NCI-H1417 treated with DMSO at 0.1 percent for 48 hours (cell line): ENCODE measurements at places on chromosomes 13 and 19.

GRCh38 chr19:48645620-48646000 lies 377 bp downstream of the CA11 start:
- DNase-seq, result no peak

DNA sequence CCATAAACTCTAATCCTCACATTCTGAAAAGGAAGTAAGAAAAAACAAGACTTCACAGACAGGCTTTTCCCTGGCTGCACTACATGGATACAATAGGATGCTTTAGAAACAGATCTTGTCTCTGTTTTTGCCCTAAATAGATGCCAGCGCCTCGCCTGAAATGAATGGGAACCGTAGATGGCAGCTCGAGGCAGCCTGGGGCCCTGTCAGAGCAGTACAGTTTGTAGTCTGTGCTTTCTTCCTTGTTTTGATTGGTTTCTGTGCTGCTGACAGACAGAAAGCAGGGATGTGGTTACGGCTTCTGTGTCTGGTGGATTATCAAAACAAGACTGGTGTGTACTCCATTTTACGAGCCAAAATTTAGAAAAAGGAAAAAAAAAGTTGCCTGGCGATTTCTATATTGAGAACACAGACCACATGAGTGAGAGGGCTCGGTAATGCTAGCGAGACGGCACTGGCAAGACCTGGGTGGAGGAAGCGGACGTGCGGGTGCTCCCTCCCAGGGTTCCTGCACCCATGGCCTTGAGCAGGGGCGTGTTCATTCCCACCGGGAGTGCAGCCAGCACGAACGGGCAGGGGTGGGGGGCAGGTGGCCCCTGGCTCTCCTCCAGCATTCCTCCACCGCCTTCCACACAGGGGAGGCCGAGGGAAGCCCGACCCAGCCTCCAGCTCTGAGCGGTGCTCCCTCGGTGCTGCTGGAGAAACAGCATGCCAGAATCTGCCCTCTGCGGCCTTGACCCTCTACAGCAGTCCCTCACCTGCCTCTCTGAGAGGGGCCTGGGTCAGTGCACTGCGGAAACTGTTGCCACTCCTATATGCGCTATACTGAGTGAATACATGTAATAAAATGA lies 37.6 kb upstream of the C1QTNF9 start:
- no peak for DNase-seq

DNA sequence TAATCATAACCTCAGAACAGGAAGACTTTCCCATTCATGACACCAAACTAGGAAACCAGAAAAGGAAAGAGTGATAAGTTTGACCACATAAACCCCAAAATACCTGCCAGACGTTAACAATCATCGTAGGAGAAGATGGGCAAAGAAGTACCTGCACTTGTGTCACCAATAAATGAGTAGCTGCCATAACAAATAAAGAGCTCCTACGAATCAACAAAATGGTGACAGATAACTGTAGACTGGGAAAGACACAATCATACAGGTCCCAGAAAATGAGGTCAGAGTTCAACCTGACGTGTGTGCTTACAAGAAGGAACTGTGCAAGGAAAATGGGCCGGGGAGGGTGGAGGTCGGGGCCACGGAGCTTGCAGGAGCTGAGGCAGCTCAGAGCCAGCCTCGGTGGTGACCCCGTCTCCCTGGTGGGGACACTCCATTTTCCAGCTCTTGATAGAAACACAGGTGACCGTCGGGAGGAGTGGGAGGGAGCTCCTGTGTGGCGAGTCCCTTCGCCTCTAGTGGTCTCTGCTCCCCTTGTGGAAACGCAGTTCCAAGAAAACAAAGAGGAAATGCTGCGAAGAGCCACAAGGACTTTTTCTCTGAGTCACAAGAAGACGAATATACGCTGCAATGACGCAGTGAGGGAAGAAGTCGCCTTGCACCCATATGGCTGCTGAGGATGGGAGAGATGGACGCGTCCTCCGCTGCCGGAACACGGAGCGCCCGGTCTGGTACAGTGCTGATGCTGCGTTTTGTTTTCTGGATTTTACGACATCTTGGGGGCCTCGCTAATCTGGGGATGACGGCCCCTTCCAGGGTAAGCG lies 9.5 kb downstream of the PIP5K1C start:
- no peak for DNase-seq

- DNase-seq, result no peak
These were observed 479.7 kb downstream of the FOXO1 start for GRCh38 chr13:40186626-40187323.

DNA sequence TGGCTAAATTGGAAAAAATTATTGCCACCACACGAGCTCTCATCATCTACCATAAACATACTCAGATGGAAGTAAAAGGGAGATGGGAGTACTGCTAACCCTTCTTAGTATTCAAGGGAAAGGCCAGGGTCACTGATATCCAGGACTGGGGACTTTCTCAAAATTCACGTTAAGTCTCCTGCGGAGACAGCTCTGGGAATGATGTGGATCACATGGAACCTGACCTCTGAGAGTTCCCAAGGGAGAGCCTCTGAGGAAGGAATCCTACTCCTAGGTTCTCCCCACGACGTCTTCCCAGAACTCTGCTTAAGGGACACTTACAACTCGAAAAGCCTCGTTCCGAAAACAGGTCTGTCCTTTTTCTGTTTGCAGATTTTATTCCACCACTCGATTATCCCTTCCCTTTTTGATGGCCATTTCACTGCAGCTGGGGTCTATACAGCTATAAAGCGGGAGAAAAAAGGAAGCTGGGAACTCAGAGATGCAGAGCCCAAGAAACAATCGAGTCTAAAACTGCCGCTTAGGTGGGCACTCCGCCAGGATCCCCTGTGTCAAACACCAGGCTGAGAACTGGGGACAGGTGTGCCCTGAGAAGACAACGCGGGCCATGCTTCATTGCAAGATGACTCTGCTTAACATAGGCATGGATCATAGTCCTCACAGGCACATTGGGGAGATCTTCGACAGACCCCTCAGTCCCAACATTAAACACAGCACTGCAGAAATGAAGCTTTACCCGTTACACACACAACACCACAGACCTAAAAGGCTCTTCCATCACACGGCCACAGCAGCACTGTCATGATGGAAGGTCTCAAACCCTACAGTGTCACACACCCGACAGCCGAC lies 823 bp upstream of the ZNF567 start:
- DNase-seq, result no peak

DNA sequence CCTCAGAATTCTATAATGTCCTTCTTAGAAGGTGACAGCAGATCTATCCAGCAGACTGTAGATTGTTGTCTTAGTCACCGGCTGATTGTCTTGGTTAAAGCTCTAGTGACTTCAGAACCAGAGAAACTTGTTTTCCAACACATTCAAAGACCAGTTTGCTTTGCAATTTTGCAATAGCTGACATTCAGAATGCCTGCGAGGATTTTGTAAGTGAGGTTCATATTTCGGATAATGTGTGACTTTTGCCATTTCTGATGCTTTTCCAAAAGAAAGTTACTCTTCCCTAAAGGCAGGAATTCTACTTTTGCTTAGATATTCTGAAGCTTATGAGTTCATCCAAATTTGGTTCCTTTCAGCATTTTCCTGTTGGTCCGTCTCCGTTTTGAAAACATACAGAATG lies 13.2 kb downstream of the SPINT2 start:
- DNase-seq, result no peak
